ENCODE measurements at places on chromosomes 5 and 9. TPM values are rescaled to one million over a fixed set of nuclear protein-coding genes. Genes with fewer than 3 reads are reported as not detected.
A peak's percentile ranks its signal among the peaks of the same experiment; 100 is the strongest.

TAF11L14 gene
- not detected for total RNA-seq

CPEB4 gene
- 9.0 TPM for total RNA-seq

ACTBL2 gene
- not detected for total RNA-seq

TMEM171 gene
- total RNA-seq = not detected

DMRT2 gene
- total RNA-seq = not detected

DPYSL3 gene
- total RNA-seq = 0.38 TPM

ABCA1 gene
- total RNA-seq = 0.38 TPM

DNA sequence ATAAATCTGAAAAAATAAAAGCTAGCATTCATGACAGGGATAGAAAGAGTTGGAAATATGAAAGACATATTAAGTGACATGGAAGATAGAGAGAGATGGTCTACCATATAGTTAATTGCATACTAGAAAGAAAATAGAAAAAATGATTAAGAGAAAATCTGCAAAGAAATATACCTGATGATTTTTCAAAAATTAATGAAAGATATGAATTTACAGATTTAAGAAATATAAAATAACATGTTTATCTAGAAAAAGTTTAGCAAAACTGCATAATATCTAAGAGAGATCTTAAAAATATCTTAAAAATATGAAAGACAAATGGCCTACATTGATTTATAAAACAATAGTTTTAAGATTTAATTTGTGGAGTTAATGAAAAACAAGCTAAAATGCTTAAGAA is 219.1 kb upstream of the RPS23 start:
- no peak for DNase-seq

- no peak for DNase-seq
Measured at GRCh38 chr9:9892217-9892616, 720.6 kb downstream of the PTPRD start.

DNA sequence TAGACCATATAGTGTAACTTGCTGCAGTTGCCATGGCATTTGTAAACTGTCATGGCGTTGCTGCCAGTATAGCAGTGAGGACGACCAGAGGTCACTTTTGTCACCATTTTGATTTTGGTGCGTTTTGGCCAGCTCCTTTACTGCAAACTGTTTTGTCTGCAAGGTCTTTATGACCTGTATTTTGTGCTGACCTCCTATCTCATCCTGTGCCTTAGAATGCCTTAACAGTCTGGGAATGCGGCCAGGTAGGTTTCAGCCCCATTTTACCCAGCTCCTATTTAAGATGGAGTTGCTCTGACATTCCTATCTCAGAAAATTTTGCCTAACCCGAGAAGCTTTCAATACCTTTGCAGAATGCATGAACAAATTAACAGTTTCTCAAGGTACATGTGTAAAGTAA is 914.4 kb upstream of the ACO1 start:
- DNase-seq = no peak

GRCh38 chr5:73938938-73939320 is 312.9 kb downstream of the ARHGEF28 start:
- no peak for DNase-seq

- no peak for DNase-seq
Measured at GRCh38 chr9:529731-530130, 311.8 kb upstream of the DMRT1 start.

GRCh38 chr5:175795959-175796358 is 75.4 kb upstream of the CPLX2 start:
- no peak for DNase-seq

DNA sequence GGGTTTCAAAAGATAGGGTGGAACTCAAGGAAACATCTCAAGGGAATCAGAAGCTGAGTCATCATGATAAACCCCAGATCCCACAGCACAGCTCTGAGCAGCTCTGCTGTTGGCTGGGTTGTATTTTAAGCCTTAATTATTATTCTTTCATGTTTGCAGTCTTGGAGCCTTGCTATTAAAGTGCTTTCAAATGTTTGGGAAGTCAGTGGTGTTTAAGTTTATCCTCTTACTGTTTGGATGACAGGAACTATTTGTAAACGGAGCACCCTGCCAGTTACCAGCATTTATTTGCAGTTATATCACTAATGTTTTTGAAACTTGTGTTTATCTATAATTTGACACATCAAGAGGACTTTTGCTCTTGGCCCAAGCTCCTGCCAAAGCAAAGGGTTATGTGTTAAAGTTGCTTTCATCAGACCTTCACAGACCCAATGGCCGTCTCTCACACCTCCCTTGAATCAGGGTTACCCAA is 141.1 kb upstream of the SPDL1 start:
- DNase-seq = no peak

DNA sequence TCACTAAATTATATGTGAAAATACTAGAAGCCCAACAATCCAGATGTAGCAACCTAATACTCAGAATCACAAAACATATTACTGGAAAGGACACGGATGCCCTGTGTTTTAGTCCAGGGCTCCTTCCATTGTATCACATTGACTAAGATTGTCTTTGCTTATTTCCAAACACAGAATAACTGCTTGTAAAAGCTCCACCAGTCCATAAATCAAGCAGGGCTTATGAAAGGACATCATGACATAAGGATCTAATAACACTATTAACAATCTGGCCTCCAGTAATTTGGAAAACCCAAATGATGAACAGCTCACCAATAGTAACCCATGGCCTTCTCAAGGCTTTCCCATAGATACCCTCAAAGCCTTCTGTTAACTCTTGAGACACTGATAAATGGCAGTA is 39.8 kb downstream of the WDR41 start:
- no peak for DNase-seq

DNA sequence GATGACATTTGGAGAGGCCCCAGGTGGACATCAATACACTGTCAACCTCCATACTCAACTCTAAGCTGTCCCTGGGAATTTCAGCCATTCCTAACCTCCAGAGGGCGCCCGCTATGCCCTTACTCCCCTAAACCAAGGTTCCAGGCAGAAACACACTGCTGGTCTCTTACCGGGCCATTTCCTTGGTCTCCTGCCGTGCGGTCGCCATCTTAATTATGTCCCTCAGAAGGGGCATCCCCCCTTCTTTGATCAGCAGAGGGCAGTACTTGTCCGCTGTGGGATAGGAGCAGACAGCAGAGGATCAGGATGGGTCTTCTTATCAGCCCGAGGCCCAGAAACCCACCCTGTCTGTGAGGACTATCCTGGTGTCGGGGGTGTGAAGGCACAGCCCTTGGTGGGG is 9.3 kb upstream of the ZDHHC12 start:
- peak; percentile 38 for DNase-seq

DNA sequence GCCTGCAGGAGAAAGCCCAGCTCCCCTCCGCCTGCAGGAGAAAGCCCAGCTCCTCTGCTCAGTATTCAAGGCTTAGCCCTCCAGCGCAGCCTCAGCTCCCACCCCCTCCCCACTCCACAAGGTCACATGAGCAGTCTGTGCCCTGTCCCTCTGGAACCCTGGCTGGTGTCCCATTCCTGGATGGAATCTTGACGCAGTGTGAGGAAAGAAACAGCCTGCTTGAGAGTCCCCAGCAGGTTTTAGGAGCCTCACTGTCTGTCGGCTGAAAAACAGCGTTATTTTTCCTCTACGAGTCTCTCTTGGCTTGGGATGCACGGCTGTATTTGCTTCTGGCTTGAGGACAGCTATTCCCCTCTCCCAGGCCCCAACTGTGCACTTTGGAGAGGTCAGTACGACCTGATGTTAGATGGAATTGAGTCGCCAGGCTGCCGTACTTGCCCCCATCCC is 210.1 kb upstream of the TRIM32 start:
- no peak for DNase-seq

- DNase-seq = peak; percentile 74
Measured at GRCh38 chr5:116947691-116948528, 373.3 kb upstream of the SEMA6A start.

GRCh38 chr5:166074582-166075481 is 2216.6 kb upstream of the WWC1 start:
- no peak for DNase-seq

DNA sequence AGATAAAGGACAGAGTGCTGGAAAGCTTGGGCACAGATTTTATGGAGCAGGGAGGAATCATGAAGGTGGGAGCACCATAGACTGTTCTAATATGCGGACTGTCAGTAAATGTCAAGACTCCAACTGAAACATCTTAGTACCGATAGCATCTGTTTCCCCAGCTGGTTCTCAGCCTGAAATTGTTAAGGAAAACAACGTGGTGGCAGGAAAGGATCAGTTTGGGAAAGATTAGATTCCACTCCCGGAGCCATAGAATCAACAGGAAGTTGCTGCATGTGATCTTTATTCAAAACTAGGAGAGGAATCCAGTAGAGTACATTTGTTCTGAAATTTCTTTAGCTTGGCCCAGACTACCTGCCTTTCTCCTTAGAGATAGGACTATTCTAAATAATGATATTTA is 559.1 kb downstream of the CSNK1G3 start:
- no peak for DNase-seq

DNA sequence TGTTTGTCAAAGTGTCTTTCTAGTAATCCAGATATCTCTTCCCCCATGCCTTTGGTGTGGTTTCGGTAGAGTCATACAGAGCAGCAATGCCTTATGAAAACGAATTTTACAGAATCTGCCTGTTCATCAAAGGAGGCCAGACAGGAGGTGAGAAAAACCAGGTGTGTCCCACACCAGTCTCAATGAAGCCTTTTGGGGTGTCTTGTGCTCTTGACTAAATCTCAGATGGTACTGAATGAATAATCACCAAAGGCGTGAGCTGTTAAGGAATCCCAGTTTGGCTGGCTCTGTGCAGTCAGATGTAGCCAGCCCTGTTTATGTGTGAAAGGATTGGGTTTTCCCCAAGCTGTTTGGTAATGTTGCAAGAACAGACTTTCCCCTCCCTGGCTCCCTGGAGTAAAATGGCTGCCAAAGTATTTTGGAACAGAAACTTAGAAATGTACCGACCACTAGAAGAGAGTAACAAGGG is 70.8 kb upstream of the CDKN2B start:
- peak; percentile 82 for DNase-seq

- no peak for DNase-seq
Measured at GRCh38 chr5:52804387-52804791, 16.7 kb downstream of the ITGA1 start.

GRCh38 chr9:90033028-90033650 is 428.3 kb downstream of the GADD45G start:
- no peak for DNase-seq

- no peak for DNase-seq
Measured at GRCh38 chr5:113133211-113133975, 156.8 kb downstream of the DCP2 start.

- DNase-seq = no peak
Measured at GRCh38 chr5:157295247-157295646, 29.3 kb downstream of the CYFIP2 start.

DNA sequence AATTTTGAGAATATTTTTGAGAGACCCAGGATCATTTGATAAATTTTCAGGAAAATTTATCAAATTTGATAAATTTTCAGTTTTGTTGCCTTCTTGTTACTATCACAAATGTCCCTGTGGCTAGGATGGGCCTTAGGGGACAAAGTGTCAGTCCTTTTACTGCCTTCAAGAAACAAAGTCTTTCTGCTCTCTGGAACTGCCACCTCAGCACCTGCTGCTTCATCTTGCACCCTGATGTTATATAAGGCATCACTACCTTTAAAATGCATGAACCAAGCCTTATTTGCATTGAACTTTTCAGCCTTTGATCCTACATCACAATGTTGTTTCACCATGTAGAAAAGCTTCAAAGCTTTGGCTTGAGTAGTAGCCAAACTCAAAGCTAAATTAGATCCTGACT is 123.0 kb upstream of the CNTLN start:
- DNase-seq = no peak

GRCh38 chr9:137494104-137494544 is 35.0 kb upstream of the NSMF start:
- DNase-seq = no peak

- DNase-seq = no peak
Measured at GRCh38 chr5:19795218-19795617, 192.8 kb downstream of the CDH18 start.

DNA sequence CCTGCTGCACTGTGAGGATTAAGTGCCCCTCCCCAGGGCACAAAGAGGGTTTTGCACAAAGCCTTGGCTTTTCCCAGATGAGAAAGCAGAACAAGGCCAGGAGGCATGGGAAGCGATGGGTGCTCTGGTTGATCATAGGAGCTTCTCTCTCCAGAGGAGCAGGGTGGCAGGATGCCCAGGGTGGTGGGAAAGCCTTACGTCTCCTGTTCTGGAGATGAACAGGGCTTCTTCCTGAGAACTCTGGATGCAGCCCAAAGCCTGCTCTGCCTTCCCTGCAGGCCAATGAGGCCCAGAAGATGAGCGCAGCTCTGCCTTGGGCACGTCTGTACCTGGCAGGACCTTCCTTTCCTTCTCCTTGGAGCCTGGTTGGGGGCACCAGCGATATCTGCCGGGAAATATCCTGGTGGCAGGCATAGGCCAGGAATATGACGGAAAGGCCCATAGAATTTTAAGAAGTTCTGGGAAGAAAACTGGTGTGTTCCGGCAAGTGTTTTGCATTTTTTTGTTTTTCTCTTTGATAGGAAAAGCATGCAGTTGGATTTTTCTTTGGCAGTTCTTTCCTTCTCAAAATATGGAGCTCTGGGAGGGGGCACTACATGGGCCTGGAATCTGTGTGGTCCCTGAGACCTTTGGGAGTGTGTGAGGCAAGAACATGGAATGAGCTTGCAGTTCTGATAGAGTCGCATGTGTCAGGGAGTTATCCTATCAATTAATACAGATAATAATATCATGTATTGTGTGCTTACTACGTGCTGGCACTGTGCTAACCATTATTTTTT is 253.2 kb upstream of the KLF4 start:
- DNase-seq = no peak

GRCh38 chr5:35869685-35870277 is 13.1 kb downstream of the IL7R start:
- no peak for DNase-seq

- no peak for DNase-seq
Measured at GRCh38 chr9:19927560-19927959, 138.7 kb upstream of the SLC24A2 start.

GRCh38 chr9:80158554-80159170 is 586.9 kb downstream of the TLE4 start:
- no peak for DNase-seq

GRCh38 chr5:56840597-56840996 is 25.2 kb downstream of the MAP3K1 start:
- DNase-seq = no peak

DNA sequence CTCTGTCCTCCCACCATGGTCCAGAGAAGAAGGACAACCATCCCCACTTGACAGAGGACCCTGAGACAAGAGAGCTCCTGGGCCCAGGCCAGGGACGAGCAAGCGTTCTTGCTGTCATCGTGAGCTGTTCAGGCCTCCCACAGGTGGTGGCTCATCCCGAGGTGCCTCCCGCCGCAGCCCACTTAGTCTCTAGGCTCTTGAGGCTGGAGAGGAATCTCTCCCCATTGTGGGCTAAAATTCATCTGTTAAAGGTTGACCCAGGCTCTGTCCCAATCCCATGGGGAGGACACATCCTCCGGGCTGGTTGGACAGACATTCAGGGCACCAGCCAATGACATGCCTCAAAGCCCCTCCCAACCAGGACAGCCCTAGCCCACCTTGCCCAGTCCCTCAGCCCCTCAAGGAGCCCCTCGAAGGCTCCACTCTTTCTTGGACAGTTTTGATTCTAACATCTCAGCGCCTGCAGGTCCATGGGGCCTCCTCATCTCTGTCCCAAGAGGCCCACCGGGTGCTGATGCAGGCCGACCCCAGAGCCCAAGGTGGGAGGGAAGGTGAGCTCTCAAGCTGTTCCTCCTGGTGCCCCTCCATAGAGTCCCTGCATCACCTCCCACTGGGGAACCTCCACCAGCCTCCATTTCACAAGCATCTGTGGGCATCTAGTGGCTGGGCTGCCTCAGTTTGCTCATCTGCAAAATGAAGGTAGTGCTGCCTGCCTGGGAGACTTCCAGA is 52.9 kb downstream of the BARX1 start:
- no peak for DNase-seq
